ENCODE measurements at places on chromosomes 13 and 19.

GRCh38 chr13:70505809-70506208, 397.6 kb upstream of the KLHL1 start:
- no peak for DNase-seq

DNA sequence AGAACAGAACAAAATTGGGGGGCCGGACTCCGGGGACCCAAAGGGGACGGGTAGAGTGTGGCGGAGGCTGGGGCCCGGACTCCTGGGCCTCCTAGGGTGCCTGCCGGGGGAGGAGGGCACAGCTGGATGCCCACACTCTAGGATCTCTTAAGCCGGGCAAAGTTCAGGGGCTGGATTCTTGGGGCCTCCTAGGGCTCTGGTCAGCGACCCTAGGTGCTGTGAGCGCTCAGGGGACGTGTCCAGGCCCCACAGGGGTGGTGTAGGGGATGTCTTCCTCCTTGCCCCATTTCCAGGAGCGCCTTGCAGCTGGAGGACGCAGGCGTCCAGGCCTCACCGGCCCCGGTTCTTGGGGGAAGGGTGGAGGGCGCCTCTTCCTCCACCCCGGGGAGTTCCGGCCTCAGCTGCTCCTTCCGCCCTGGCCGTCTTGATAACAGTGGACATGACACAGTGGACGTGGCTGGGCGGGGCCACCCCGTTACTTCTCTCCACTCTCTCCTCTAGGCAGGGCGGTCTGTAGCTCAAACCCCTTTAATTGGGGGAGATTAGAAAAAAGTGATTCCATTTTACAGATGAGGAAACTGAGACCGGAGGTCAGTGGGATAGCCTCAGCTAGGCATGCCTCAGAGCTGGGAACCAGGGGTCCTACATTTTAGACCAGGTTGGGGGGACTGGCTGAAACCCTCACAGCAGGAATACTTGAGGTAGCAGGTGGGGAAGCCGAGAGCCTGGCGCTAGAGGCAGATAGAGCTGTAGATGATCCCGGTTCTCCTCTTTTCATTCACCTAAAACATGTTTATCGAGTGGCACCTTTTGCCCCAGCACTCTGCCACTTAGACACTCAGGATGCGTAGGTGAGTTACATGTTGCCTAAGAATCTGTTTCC, 705 bp downstream of the STXBP2 start:
- DNase-seq, result no peak

- DNase-seq, result no peak
Measured at GRCh38 chr13:112641456-112642089, 48.3 kb upstream of the ATP11A start.

DNA sequence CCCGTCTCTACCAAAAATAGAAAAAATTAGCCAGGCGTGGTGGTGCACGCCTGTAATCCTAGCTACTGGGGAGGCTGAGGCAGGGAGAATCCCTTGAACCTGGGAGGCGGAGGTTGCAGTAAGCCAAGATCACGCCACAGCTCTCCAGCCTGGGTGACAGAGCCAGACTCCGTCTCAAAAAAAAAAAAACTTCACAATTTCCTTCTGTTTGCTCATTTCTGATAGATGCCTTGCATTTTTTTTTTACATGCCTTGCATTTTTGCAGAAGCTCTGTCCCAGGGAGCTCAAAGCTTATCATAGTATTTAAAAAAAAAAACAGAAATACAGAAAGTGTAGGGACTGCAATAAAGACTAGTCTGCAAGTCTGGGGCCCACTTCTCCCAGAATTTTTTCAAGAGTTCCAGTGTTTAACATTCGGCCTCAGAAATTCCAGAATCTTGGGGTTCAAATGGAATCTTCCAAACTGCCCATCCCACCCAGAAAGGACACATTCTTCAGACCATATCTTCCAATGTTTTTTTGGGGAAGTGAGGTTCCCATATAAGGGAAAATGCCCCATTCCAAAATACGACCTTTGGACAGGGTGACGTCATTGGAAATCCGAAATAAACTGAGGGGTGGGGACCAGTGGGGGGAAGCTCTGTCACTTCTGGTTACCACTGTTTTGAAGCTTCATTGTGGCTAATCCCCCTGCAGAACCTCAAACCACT, 17.2 kb upstream of the RAB8A start:
- DNase-seq, result no peak

- DNase-seq, result no peak
Measured at GRCh38 chr13:38530492-38530891, 156.4 kb upstream of the FREM2 start.

GRCh38 chr19:18433735-18434398, 4.1 kb downstream of the ISYNA1 start:
- DNase-seq, result no peak

DNA sequence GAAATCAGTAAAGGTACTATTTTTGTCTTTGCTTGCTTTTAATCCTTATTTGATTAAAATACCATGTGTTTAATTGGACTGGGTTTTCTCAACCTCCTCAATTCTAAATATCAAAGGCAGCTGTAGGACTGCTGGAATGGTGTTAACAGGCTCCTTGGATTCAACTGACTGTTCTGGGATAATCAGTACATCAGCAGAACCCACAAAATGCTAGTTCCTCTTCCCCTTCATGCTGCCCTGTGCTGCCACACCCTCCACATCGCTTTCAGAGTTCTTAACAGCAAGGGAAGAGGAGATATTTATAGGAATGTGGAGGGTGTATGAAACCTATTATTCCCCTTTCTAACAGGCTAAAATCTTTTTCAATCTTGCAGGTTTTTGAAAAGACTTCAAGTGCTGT, 82.4 kb downstream of the KCTD12 start:
- DNase-seq, result no peak

- DNase-seq, result peak; percentile 52
Measured at GRCh38 chr19:1856698-1857603, 6.4 kb downstream of the KLF16 start.

GRCh38 chr19:41872384-41872774, 4.7 kb upstream of the CD79A start:
- no peak for DNase-seq

- no peak for DNase-seq
Measured at GRCh38 chr13:28282451-28282850, 144.1 kb downstream of the PAN3 start.

GRCh38 chr19:7516878-7517277, 975 bp downstream of the ZNF358 start:
- no peak for DNase-seq

DNA sequence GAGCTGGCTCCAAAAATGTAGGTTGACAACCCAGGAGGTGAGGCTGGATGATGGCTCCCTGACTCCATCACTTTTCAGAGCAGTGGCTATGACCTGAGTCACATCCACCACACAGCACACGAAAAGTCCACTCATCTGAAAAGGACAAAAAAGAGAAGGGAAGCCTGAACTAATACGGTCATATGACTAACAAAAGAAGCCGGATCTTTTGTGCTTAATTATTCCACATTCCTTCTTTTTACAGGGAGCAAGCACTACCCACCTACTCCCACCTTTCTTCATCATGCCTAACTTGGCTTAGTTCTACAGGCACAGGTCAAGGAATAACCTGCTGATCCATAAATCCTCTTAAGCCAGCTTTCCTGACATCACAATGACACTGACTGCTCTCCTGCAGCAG, 601.3 kb upstream of the MIR17HG start:
- no peak for DNase-seq

DNA sequence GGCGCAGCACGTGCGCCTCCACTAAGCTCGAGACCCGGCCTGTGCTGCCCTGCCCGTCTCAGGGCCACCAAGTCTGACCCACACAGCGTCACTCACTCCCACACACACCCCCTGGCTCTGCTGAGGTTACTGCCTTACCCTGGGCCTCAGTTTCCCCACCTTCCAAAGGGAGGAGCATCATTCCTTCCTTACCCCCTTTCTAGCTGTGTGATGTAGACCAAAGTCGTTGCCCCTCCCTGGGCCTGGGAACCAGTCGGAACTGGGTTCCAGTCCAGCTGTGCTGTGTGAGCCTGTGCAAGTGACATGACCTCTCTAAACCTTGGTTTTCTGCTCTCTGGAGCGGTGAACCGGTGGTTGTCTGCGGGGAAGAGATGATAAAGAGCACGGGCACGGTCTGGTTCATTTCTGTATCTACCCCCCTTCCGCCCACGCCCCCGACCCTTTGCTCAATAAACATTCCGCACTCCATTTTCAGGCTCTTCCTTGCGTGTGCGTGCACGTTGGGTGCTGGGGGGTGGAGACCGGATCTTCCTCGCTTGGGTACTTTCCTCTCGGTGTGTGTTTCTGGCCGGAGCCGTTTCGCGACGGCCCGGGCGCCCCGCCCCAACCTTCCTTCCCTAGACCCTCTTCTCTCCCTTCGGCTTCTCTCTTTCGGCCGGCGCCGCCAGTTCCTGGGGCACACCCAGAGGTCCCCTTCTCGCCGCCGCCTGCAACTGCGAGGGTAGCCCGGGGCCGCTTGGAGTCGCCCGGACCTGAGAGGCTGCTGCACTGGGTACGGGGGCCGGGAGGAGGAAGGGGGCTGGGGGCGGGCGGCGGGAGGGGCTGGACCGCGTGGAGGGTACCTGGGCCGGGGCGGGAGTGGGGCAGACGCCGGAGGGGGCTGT, at the start of gene ZNF581:
TSS of gene ZNF581 (plus strand) at position 647 of the 884 bp plus-strand sequence. CDS start 923 bp downstream, outside the sequence.
- peak; percentile 81 for DNase-seq

- DNase-seq, result no peak
Measured at GRCh38 chr13:29964181-29964845, 113.9 kb upstream of the UBL3 start.

GRCh38 chr13:76383676-76384461, 502.3 kb downstream of the KCTD12 start:
- no peak for DNase-seq

DNA sequence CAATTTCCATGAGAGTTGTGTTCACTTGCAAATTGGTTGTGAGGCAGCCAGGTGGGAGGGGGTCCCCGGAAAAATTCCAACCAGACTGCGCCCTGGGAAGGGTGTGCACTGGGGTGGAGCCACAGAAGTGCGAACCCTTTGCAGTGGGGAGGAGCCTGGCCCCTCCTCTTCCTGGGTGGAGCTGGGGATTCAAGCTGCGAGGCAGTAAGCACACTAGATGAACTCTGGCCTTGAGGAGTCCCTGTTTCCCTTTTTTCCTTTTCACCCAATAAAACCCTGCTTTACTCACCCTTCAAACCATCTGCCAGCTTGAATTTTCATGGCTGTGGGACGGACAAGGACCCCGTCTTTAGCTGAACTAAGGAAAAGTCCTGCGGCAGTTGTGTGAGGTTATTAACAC, 31.0 kb upstream of the MBNL2 start:
- DNase-seq, result no peak

GRCh38 chr13:82658811-82659210, 1223.5 kb downstream of the SLITRK1 start:
- DNase-seq, result no peak

DNA sequence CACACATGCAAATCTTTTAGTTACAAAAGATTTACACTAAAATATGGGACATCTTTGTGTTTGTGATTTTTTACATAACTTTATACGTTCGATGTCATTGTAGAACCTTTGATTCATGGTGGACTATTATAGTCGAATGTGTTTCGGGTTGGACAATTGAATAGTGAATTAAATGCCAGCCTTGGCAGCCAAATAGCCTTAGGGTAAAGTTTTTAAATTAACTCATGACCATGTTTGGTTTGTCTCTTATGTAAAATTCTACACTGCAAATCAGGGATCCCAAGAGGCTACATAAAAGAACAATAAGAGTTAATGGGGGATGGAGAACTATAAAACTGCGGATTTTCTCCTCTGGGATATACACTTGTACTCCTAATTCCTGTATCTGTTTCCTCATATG, 1735.6 kb upstream of the SPRY2 start:
- no peak for DNase-seq

GRCh38 chr13:40588101-40588500, 78.3 kb downstream of the FOXO1 start:
- DNase-seq, result no peak

DNA sequence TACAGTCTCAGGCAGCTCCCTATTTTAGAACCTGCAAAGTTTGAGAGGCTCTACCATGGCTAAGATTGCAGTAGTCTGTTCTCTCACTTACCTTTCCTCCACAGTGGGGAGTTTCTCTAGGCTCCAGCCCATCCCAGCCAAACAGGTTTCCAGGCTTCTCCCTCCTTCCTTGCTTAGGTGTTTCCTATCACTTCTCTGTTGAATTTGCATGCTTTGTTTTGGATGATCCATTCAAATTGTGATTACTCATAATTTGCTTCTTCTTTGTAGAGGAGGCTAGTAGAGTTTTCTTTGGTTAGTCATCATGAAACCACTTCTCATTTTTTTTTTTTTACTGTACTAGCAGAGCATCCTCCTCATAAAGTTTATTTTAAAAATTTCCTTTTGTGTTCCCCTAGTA, 1242.2 kb upstream of the MIR17HG start:
- DNase-seq, result no peak

DNA sequence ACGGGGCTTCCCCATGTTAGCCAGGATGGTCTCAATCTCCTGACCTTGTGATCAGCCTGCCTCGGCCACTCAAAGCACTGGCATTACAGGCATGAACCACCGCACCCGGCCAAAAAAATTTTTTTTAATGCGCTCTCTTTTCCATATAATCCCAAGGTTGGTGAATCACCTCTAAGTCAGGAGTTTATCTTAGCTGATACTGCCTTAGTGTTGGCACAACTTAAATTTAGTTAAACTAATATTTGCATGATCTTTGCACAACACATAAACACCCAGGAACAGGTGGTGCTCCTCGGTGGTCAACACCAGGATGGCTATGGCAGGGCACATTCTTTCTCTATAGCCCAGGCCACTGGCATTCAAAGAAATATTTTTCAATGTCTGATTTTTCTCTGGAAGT, 24.1 kb upstream of the PSG7 start:
- DNase-seq, result no peak

DNA sequence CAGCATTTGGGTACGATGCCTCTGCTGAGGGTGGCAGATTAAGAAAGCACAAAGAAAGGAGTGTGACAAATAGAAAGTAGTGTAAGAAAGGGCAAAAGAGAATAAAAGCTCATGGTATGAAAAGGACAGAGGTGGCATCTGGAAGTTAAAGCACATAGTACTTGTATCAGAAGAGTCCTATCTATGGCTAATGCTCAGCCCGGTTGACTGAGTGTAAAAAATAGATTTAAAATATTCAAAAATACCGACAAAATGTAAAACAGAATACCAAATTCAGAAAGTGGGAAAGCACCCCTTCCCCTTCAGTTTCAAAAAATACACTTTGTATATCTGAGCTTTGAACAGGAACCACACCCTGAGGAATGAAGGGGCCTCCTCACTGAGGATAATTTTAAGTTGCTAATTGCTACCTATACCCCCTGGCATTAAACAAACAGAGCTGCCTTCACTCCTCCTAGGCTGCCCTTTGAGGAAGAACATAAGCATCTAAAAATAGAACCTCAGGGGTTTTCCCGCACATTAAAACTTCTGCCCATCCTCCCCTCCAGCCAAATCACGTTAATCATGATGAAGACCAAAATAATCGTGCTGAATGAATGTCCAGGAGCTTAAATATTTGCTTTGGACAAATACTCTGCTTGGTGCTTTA, 43.3 kb downstream of the DLEU7 start:
- DNase-seq, result no peak

DNA sequence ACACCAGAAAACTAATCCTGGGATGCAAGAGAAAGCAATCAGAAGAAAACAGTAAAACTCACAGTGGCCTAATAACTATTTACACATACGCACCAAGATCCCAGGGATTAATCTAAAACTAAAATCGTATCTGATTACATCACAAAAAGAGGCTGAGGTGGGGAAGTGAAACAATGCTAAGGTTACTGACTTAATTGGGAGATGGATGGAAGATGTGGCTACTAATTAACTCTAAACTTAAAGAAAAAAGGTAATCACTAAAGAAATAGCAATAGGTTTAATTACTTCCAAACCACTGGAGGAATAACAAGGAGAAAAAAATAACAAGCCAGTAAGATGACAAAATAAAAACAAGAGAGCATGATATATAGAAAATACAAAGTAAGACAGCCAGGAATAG, 50.4 kb downstream of the NUFIP1 start:
- no peak for DNase-seq

All from stimulated activated CD4-positive, alpha-beta T cell treated with anti-CD3 and anti-CD28 coated beads, Interleukin-12 subunit alpha, Interleukin-12 subunit beta, amount 100 ng/mL, for 4 hours (primary cell).